Osteocyte (in vitro differentiated cells): ENCODE measurements at places on chromosomes 1 and 21. TPM values are rescaled to one million over a fixed set of nuclear protein-coding genes. Genes with fewer than 3 reads are reported as not detected.

GRCh38 chr1:159922511-159923202, 2.6 kb downstream of the TAGLN2 start:
- no peak for DNase-seq

GRCh38 chr1:203327684-203328457, 22.6 kb downstream of the BTG2 start:
- DNase-seq, result no peak

GRCh38 chr1:54819195-54819536, 18.0 kb upstream of the TTC22 start:
- DNase-seq, result peak; percentile 42

GRCh38 chr1:168372861-168373371, 92.2 kb downstream of the TBX19 start:
- DNase-seq, result no peak

DNA sequence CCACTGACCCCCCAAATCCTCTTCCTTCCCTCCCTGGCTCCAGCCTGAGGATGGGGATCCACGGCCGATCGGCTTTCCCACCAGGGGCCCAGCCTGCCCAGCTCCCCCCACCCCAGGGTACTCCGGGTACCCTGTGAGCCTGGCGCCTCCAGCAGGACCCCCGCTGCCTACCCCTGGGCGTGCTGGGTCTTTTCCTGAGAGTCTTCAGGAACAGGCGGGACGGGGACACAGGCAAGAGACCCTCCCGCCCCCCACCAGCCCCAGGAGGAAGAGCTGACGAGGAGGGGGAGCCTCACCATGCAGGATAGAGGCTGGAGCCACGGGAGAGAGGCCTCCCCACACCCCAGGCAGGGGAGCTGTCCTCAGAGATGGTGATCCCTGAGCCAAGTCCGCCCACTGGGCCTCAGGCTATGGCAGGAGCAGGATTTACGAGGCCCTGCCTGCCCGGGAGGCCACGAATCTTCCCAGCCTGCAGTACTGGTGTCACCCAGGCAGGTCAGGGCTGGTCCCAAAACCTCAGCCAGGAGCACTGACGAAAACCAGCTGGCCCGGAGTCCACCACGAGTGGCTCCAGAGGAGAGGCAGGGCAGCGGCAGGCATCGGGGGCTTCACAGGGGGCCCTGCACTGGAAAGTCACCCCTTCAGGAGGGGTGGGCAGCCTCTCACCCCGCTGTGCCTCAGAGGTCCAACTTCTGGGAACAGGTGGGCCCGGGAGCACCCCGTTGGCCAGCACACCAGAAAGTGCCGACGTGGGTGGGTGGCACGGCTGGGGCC, 58.0 kb downstream of the MEGF6 start:
- no peak for DNase-seq

DNA sequence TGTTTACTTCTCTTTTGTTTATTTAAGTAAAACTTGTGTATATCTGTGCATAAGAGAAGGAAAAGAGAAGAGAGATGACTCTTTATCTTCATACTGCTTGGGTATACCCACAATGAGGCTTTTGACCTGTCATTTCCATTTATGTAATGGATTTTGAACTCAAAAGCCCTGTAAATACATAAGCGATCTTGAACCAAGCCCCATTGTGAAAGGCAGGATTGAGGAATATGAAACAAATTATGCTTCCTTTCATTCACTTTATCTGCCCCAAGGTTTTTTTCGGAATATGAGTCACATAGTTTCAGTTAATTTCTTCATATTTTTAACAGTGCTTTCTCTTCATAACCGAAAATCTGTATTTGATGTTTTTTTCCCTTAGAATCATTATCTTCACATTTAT, 21.4 kb downstream of the CNST start:
- no peak for DNase-seq

DNA sequence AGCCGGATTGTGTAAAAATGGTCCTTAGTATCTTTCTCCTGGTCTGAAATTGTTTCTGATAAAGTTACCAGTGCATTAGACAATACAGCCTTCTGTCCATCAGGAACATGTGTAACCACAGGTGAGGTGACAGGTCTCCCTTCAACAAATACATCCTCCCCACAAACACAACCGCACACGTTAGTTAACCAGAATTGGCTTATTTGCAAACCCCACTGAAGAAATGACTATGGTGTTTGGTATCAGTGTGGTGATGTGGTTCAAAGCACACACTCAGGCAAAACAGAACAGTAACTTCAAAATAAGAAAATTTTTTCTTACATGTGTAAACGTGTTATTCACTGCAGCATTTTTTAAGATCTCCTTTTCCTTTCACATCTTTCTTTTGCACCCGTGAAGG, 517.2 kb upstream of the NR5A2 start:
- no peak for DNase-seq

DNA sequence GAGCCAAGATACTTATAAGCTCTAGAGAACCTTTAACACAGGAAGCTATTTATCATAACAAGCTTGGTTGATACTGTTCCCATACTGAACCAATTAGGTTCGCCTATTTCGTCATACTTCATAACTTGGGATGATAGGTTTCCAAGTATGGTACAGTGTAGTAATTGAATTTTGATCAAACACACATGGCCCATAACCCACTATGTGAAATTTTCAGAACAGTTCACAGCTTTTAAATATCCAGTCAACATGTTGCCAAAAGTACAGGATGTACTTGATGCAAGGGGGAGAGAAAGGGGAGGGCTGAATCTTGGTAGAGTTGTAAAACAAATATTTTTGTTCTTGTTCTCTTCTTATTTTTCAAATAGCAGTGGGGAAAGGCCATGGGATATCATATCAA, 86.6 kb downstream of the TM2D1 start:
- no peak for DNase-seq

DNA sequence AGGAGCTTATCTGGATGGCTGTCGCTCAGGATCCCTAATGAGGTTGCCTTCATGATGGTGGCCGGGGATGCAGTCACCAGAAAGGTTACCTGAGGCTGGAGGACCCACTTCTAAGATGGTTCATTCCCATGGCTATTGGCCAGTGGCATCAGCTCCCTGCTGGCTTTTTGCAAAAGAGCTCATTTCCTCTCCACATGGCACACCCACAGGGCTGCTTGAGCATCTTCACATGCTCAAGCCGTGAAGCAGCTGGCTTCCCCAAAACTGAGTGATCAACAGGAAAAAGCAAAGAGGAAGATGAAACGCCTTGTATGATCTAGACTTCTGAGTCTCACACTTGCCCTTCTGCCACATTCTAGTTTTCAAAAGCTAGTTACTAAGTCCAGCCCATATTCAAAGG, 124.6 kb upstream of the CXADR start:
- DNase-seq, result no peak

GRCh38 chr1:208534599-208534897, 290.4 kb upstream of the PLXNA2 start:
- DNase-seq, result no peak

GRCh38 chr1:204958317-204959307, 84.4 kb upstream of the CNTN2 start:
- no peak for DNase-seq

DNA sequence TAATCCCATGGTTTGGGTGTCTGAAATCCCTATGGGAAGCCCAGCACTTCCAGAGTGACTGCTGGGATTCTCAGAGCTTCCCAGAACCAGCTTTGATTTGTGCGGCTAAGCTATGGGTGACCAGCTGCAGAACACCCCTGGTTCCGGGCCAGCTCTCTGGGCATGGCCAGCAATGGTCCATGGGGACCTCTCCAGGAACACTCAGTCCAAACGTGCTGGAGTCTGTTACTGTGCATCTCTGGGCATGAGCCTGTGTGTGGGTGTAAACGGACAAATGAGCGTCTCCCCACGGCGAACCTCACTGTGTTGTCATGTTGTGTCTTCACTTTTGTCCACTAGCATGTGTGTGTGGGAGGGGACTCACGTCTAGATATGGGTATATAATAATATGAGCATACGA, 54.4 kb downstream of the MAB21L3 start:
- DNase-seq, result no peak

DNA sequence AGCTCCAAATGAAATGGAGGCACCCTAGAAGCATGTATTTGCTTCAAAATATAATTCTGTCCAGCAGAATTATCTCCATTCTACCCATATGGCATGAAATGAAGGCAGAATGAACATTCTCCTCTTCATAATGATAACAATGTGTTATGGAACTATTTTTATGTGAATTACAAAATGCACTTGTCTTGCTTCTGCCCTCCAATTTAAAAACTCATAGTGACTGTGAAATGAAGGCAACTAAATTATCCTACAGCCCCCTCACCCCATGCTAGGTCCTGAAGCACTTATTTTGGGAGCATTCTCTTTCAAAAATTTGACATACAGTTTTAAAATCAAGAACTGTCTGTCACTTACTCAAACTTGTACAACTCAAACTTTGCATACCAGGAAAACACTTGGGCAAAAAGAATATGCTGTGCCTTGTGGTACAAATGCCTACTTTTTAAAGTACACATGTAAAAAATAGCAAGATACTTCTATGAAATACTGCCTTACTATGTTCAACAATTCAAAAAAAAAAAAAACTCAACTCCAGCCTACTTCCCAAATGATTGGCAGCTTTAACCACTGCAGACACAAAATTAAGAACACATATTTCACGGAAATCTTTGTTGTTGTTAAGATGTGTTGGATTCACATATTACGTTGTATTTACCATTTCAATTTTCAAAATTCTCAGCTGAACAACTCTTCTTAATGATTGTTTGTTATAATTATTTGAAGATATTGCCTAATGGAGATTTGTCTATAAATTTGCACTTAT, 213.3 kb upstream of the NFIA start:
- no peak for DNase-seq

DNA sequence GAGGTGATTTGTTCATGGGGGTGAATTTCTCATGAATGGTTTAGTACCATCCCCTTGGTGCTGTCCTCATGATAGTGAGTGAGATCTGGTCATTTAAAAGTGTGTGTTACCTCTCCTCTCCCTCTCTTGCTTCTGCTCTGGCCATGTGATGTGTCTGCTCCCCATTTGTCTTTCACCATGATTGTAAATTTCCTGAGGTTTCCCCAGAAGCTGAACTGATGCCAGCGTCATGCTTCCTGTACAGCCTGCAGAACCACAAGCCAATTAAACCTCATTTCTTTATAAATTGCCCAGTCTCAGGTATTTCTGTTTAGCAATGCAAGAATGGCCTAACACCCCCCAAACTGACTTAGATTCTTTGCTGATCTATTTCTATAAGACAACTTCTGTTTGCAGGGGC, 249.4 kb upstream of the B3GALT2 start:
- DNase-seq, result no peak

- no peak for DNase-seq
Observed at GRCh38 chr1:160488347-160489058, 34.6 kb downstream of the SLAMF6 start.

DNA sequence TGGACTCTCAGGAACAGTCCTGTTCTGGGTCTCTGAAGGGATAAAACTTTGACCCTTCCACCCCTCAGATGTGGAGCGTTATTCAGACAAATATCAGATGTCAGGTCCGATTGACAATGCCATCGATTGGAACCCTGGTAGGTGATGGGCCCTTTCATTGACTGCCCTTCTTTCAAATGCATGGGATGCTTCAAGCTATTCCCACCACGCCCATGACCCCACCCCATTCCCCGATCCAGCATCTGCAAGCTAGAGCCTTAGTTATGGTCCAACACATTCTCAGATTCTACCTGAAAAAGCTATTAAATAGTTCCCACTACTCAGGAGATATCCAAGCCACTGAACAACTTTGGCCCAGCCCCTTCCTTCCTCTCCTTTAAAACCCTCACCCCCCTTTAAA, 12.5 kb downstream of the POLR3GL start:
- no peak for DNase-seq

GRCh38 chr1:101154547-101154946, 82.3 kb upstream of the S1PR1 start:
- no peak for DNase-seq

DNA sequence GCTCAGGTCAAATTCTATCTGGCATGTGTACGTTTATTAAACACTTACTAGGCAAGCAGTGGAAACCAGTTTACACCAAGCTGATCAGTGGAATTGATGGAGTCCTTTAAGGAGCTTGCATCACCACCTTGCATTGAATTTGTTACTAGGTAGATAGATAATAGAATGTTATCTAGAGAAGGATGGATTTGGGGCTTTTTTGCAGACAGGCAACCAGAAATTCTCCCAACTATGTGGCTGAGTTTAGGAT, 44.9 kb downstream of the HHAT start:
- no peak for DNase-seq

- no peak for DNase-seq
Observed at GRCh38 chr1:194300340-194300739, 1113.9 kb upstream of the B3GALT2 start.

- DNase-seq, result no peak
Observed at GRCh38 chr1:90457985-90458384, 259.1 kb downstream of the BARHL2 start.

DNA sequence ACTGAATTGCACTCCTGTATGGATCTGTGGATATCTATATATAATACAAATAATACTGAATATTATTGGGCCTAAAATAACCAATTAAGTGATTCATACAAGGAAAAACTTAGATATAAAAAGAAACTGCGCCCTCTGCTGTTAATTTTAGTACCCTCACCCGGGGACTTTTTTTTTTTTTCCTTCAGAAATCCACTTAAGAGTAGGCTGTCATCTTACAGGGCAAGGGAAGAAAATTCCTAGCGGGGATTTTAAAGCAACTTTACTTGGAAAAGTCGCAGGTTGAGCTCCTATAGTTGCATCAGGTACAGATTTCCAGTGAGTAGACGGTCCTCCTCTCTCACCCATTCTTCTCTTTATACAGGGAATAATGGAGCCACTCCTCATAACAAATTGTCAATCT, 1.3 kb downstream of the NTNG1 start:
- no peak for DNase-seq

- no peak for DNase-seq
Observed at GRCh38 chr1:9128520-9129265, at the start of gene GPR157. TSS of gene GPR157 (minus strand) at chr1:9129102. CDS start at chr1:9129027, 75 bp downstream.

DNA sequence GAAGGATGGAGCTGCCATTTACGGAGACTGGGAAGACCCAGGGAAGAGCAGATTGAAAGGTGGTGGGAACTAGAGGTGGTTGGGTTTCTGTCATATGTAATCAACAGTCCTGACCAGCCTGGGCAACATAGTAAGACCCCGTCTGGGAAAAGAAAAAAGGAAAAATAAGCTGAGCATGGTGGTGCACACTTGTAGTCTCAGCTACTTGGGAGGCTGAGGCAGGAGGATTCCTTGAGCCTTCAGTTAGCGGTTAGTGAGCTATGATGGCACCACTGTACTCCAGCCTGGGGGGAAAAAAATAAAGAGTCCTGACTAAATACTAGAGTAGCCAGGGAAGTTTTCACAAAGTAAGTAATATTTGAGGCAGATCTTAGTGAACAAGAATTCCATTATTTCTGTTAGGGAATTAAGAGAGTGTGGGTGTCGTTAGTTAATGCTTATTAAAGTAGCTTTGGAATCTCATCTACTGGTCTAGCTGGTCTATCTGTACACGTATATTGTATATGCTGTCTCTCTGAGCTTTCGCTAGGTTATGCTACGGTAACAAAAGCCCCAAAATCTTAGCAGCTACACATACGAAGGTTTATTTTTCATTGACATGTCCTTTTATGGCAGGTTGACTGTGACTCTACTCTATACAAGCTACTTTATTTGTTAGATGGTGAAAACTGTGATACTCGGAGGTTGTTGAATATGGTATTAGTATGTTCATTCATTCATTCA, 4.4 kb downstream of the NBPF1 start:
- peak; percentile 79 for DNase-seq

C1orf226 gene
- 2.7 and 3.2 TPM in 2 replicates for total RNA-seq

SELP gene
- total RNA-seq, result not detected in 2 replicates

LRRN2 gene
- total RNA-seq, result not detected in 2 replicates

JAM2 gene
- 5.9 and 6.1 TPM in 2 replicates for total RNA-seq

LMOD1 gene
- total RNA-seq, result 15.1 and 15.9 TPM in 2 replicates

AADACL4 gene
- total RNA-seq, result not detected in 2 replicates

B3GALT2 gene
- 30.0 and 32.1 TPM in 2 replicates for total RNA-seq

SLC9C2 gene
- total RNA-seq, result not detected in 2 replicates

BMP8A gene
- not detected in 2 replicates for total RNA-seq

SHISAL2A gene
- total RNA-seq, result not detected in 2 replicates

BARHL2 gene
- not detected in 2 replicates for total RNA-seq
